ENCODE measurements at places on chromosomes 7 and 10. TPM values are rescaled to one million over a fixed set of nuclear protein-coding genes. Genes with fewer than 3 reads are reported as not detected.

Gene CALHM3
- not detected for total RNA-seq

Gene BCAP29
- total RNA-seq = 13.9 TPM

Gene CYP3A4
- total RNA-seq = not detected

Gene COX19
- 15.2 TPM for total RNA-seq

Gene FKBP6
- not detected for total RNA-seq

Gene BAMBI
- 0.68 TPM for total RNA-seq

Gene C10orf53
- not detected for total RNA-seq

Data from HT-29 (cell line).